NCI-H1417 treated with DMSO at 0.1 percent for 48 hours (cell line): ENCODE measurements at places on chromosomes 6 and 20.

- no peak for DNase-seq
These were observed 185.6 kb downstream of the TSHZ2 start for GRCh38 chr20:53157443-53158408.

- DNase-seq = no peak
These were observed 71.2 kb downstream of the KIAA0319 start for GRCh38 chr6:24574809-24575208.

DNA sequence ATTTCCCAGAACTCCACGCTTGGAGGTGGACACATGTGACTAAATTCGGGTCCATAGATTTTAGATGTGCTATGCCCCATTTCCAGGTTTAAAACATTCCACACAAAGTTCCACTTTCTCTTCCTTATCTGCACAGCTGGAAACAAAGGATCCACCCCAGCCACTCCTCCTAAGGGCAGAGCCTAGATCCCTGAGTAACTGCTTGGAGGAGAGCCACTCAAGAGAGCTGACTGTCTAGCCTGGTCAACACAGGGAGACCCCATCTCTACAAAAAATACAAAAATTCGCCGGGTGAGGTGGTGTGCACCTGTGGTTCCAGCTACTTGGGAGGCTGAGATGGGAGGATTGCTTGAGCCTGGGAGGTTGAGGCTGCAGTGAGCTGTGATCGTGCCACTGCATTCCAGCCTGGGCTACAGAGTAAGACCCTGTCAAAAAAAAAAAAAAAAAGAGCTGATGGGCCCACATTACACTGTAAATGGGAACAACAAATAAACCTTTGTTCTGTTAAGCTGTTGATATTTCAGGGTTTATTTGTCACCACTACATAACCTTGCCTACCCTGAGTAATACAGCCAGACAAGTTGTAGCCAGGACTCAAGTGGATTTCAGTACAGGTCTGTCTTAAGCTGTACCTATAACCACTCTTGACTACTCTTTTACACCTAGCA lies 25.8 kb upstream of the SNRPC start:
- DNase-seq = no peak

GRCh38 chr6:1228754-1229191 lies 83.1 kb upstream of the FOXQ1 start:
- no peak for DNase-seq

DNA sequence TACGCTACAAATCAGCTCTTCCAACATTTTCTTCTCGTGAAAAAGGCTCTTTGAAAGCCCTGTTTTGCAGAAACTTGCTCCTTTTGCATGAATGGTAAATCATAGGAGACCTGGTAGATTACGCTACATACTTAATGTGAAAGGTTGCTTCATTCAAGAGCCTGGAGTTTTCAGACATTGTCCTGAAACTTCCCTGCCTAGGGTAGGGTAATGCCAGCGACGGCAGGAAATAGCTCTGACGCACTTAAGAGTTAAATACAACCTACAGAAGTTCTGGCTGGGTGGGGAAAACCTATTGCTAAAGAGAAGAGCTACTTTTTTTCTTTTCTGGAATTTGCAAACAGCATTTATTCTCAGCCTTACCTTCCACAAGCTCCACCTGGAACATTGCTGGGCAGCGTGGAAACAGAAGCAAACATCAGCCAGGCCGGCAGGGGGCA lies 144.5 kb downstream of the LPA start:
- no peak for DNase-seq

DNA sequence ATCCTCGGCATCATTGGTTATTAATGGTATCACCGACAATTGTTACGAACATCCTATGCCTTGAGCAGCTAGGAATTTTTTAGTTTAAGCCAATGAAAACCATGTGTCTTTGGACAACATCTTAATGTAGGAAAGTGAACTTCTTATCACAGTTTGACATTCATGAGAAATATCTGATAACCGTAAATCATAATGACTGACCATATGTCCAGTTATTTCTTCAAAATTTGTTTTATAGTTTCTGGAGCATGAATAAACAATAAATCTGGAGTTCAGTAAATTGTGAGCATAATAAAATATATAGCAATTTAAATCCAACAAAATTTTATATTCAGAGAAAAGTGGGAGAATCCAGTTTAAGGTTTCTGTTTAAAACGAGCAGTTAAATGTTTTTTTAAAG lies 970.1 kb upstream of the ADGRB3 start:
- DNase-seq = no peak

DNA sequence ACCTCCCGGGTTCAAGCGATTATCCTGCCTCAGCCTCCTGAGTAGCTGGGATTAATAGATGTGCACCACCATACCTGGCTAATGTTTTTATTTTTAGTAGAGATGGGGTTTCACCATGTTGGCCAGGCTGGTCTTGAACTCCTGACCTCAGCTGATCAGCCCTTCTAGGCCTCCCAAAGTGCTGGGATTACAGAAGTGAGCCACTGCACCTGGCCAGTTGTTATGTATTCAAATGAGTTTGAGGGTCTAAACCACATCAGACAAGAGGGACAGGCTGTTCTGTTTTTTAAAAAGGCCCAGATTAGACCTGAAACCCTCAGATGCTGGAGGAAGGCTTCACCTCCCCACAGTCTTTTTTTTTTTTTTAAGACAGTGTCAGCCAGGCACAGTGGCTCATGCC lies 4.1 kb upstream of the SPAG4 start:
- DNase-seq = no peak
